ENCODE measurements at places on chromosomes 6 and 20. TPM values are rescaled to one million over a fixed set of nuclear protein-coding genes. Genes with fewer than 3 reads are reported as not detected.

The PPDPF gene
- 153 TPM for total RNA-seq

The TRAPPC3L gene
- not detected for total RNA-seq

The GSTA2 gene
- total RNA-seq, result not detected

The TMEM170B gene
- 2.9 TPM for total RNA-seq

The PHACTR3 gene
- not detected for total RNA-seq

The IER3 gene
- 43.5 TPM for total RNA-seq

The F13A1 gene
- total RNA-seq, result 0.18 TPM

The GABRR1 gene
- 0.26 TPM for total RNA-seq

The EYA2 gene
- 0.74 TPM for total RNA-seq

The SLC17A3 gene
- not detected for total RNA-seq

The FARS2 gene
- total RNA-seq, result 8.5 TPM

The TOX2 gene
- total RNA-seq, result 1.7 TPM

The POU3F2 gene
- total RNA-seq, result 0.15 TPM

The HCK gene
- total RNA-seq, result 1.8 TPM

The TTBK1 gene
- 1.6 TPM for total RNA-seq

The PAK5 gene
- total RNA-seq, result 0.20 TPM

The ROS1 gene
- not detected for total RNA-seq

The RCAN2 gene
- total RNA-seq, result 3.0 TPM

The C20orf202 gene
- 0.13 TPM for total RNA-seq

The ADGRG6 gene
- total RNA-seq, result 2.5 TPM

The RPS6KA2 gene
- total RNA-seq, result 10.4 TPM

The SLC17A9 gene
- total RNA-seq, result 19.9 TPM

The ZFP57 gene
- 1.7 TPM for total RNA-seq

The VGLL2 gene
- total RNA-seq, result not detected

The APOM gene
- 3.9 TPM for total RNA-seq

The OR12D3 gene
- total RNA-seq, result not detected

The SMLR1 gene
- total RNA-seq, result not detected

The IL17F gene
- total RNA-seq, result not detected

The WFDC2 gene
- 59.6 TPM for total RNA-seq

The AFG1L gene
- total RNA-seq, result 6.9 TPM

The LRRC73 gene
- total RNA-seq, result 0.26 TPM

The COX4I2 gene
- not detected for total RNA-seq

The MAP1LC3A gene
- total RNA-seq, result 25.9 TPM

The BPIFA1 gene
- total RNA-seq, result not detected

The ID4 gene
- total RNA-seq, result 14.0 TPM

The SLC26A8 gene
- total RNA-seq, result 0.09 TPM

The QKI gene
- 176 TPM for total RNA-seq

The NEU1 gene
- 35.1 TPM for total RNA-seq

The AKIRIN2 gene
- total RNA-seq, result 75.7 TPM

The C6orf141 gene
- total RNA-seq, result 35.9 TPM

The MACROD2 gene
- 1.6 TPM for total RNA-seq

The OR2B6 gene
- total RNA-seq, result not detected

The HLA-DMB gene
- 1.7 TPM for total RNA-seq

The CAP2 gene
- 11.5 TPM for total RNA-seq

The FAM110A gene
- 11.5 TPM for total RNA-seq

The FABP7 gene
- total RNA-seq, result 3.9 TPM

The MYT1 gene
- 0.79 TPM for total RNA-seq

The CCN5 gene
- total RNA-seq, result not detected

The MGME1 gene
- total RNA-seq, result 47.7 TPM

The PCK1 gene
- total RNA-seq, result not detected

The LHFPL5 gene
- not detected for total RNA-seq

The MYBL2 gene
- 165 TPM for total RNA-seq

The HLA-A gene
- total RNA-seq, result 252 TPM

The ECT2L gene
- total RNA-seq, result not detected

The SYCP2 gene
- 0.70 TPM for total RNA-seq

The PROKR2 gene
- 0.44 TPM for total RNA-seq

The VSTM2L gene
- 2.2 TPM for total RNA-seq

The ENPP5 gene
- total RNA-seq, result 5.1 TPM
